Right ventricle myocardium inferior (tissue), 1 donor: ENCODE measurements at places on chromosomes 5 and 9. TPM values are rescaled to one million over a fixed set of nuclear protein-coding genes. Genes with fewer than 3 reads are reported as not detected.

Gene SLC6A3
- not detected for total RNA-seq

DNA sequence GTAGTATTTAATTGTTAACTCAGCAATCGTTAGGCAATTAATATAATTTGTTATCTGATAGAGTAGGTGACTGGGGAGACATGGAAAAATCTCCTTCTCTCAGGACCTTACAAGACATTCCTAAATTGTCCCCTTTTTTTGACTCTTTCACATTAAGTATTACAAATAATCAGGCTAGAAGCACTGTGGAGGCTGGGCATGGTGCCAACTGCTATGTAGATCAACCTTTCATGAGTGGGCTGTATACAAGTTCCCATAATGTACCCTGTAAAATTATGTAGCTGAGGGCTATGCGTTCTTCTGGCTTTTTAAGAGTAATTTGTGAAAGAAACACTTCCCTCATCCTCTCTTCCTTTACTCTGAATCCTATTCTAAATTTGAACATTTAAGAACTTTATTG is 140.2 kb downstream of the NFIB start:
- peak; percentile 70 for DNase-seq

- no peak for DNase-seq
Observed at GRCh38 chr5:174601946-174602345, 122.4 kb upstream of the MSX2 start.

Gene ZNF366
- 8.7 TPM for total RNA-seq

DNA sequence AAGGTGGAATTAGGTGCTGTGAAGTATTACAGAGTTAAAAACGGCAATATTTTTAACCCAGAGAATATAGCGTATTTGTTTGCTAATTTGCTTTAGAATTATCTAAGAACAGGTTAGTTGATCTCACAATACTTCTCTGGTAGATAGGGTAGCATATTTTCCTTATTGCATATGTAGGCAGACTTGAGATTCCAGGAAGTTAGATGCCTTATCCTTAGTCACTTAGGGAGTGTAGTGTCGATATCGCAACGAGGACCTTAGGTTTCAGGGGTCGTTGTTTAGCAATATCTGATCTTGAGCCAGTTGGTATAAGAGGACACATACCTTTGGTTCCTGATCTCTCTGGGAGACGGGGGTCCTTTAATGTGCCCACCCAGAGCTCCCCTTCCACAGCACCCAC is 28.5 kb upstream of the IL6ST start:
- no peak for DNase-seq

DNA sequence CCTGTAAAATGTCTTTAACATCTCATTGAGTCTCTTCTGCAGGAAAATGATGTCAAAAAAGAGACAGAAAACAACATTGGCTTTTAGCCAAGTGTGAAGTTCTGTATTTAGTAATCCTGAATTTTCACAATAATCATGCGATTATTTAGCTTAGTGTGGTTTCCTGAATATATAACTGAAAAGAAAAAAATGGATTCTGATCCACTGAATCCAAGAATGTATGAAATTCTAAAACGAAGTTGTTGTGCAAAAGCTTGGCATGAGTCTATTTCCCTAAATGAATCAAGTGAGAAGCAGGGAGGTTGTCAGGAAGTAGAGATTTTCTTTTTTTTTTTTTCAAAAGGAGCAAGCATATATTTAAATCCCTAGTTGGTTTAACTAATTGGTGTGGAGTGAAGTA is 145.9 kb upstream of the CDH6 start:
- DNase-seq, result no peak

Gene PRR16
- total RNA-seq, result 12.7 TPM

DNA sequence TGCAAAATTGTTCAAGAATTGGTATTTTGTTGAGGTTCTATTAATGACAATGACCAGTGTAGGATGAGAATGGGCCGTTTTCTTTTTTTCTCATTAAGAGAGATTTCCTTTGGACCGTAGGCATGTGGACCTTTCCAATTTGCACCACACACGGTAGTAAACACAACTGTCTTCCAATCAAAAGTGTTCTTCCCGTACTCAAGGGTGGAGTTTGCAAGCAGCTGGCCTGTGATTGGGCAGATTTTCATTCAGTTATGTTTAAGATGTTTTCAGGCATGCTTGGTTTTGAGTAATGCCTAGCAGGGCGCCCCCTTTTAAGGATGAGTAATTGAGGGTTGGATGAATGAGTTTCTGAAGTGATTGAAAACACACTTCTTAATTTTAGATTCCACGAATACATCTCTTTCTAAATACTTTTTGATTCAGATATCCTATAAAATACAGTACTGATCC is 2.5 kb downstream of the KDM3B start:
- no peak for DNase-seq

DNA sequence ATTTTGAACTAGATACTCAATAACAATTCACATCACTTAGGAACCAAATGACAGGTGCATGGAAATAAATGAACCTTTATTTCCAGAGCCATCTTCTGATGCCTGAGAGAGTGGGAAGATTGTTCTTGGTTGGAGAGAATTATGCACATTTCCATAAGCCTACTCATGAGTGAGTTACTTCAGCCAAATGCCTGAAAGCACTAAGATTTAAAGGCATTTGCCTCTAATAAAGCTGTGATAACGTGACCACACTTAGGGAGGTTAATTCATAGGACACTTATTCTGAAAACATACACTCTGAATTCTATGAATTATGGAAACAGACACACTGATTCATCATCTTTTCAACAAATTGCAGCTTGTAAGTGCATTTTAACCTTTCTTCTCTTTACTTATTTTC is 40.0 kb downstream of the KCTD16 start:
- no peak for DNase-seq

GRCh38 chr5:172235827-172236736 is 42.1 kb downstream of the EFCAB9 start:
- no peak for DNase-seq
